ENCODE measurements at places on chromosomes 11 and 22. TPM values are rescaled to one million over a fixed set of nuclear protein-coding genes. Genes with fewer than 3 reads are reported as not detected.

Gene SMC1B
- total RNA-seq = not detected

Gene PRG3
- total RNA-seq = not detected

- no peak for DNase-seq
Observed at GRCh38 chr11:17188675-17189074, 19.1 kb downstream of the PIK3C2A start.

DNA sequence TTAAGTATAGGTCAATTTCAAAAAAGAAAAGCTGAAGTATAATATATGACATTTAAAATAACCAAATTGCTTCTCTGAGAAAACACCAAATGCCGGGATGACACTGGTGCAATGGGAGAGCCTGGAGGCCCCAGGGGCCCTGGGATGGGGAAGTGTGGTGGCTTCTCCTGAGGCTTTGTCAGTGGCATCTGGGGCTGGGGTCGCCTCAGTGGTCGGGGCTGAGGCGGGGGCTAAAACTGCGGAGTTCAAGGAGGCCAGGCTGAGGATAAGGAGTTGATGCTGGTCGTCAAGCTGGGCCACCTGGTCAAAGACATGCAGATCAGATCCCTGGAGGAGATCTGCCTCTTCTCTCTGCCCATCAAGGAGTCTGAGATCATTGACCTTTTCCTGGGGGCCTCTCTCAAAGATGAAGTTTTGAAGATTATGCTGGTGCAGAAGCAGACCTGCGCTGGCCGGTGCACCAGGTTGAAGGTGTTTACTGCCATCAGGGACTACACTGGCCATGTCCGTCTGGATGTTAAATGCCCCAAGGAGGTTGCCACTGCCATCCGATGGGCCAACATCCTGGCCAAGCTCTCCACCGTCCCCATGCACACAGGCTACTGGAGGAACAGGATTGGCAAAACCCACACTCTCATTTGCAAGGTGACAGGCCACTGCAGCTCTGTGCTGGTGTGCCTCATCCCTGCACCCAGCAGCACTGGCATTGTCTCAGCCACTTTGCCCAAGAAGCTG, 660.1 kb upstream of the CCDC179 start:
- no peak for DNase-seq

GRCh38 chr22:40509401-40510134, 127.0 kb downstream of the MRTFA start:
- DNase-seq = no peak

DNA sequence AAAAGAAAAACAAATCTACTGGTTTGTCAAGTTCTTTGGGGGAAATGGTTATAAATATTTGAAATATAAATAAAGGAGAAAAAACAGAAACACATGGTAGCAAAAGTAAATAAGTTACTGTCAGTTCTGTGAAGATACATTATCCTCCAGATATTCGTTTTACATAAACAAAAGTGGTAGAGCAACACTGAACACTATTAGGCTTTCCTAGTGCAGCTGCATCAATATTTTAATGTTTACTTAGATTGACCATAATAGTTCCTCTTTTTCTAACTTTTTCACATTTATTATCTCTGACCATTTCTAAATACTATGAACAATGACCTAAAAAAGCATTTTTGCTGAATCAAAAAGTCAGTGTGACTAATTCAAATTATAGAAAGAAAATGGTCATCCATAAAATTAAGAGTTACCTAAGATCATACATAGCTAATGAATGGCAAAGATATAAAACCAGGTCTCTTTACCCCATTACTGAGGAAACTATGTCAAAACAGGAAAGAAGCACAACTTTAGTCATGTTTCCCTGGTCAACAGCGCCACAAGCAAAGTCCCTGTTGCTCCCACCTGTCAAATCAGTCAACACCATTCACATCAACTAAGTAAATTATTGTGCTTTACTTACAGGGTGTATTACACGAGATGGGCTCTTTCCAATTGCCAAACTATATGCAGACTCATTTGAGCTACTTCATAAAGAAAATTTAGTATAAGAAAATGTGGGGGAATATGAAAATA, 38.5 kb downstream of the SBF2 start:
- no peak for DNase-seq

- peak; percentile 69 for DNase-seq
Observed at GRCh38 chr11:107598225-107599139, 7.5 kb downstream of the ELMOD1 start.

- DNase-seq = no peak
Observed at GRCh38 chr22:37300551-37301017, 18.3 kb downstream of the CYTH4 start.

All from left lobe of liver (tissue), 2 donors.